ENCODE measurements at places on chromosomes 12 and 14.

GRCh38 chr14:92973261-92973797 lies 50.4 kb downstream of the CHGA start:
- H3K27me3 ChIP-seq = no peaks in the 10 kb centered on the region
- peak; percentile 41 for DNase-seq
- H3K36me3 ChIP-seq = peaks cover 56% of the 10 kb centered on the region
- H3K27ac ChIP-seq = no peak overlapping the region

- no peak overlapping the region for H3K27ac ChIP-seq
- H3K4me1 ChIP-seq = peaks cover 9% of the 10 kb centered on the region
- no peak overlapping the region for H3K4me3 ChIP-seq
- peaks cover 87% of the 10 kb centered on the region for H3K27me3 ChIP-seq
Measured at GRCh38 chr14:74245292-74245691, 6.0 kb downstream of the VSX2 start.

- no peaks in the 10 kb centered on the region for H3K27me3 ChIP-seq
- no peak for DNase-seq
- H3K4me3 ChIP-seq = no peak overlapping the region
- H3K36me3 ChIP-seq = no peaks in the 10 kb centered on the region
Measured at GRCh38 chr12:99053616-99054362, 408.7 kb downstream of the APAF1 start.

- peak; percentile 11 for DNase-seq
- no peaks in the 10 kb centered on the region for H3K27me3 ChIP-seq
- H3K4me1 ChIP-seq = no peaks in the 10 kb centered on the region
- no peaks in the 10 kb centered on the region for H3K36me3 ChIP-seq
- H3K4me3 ChIP-seq = no peak overlapping the region
Measured at GRCh38 chr12:132356691-132357622, 27.6 kb upstream of the GALNT9 start.

DNA sequence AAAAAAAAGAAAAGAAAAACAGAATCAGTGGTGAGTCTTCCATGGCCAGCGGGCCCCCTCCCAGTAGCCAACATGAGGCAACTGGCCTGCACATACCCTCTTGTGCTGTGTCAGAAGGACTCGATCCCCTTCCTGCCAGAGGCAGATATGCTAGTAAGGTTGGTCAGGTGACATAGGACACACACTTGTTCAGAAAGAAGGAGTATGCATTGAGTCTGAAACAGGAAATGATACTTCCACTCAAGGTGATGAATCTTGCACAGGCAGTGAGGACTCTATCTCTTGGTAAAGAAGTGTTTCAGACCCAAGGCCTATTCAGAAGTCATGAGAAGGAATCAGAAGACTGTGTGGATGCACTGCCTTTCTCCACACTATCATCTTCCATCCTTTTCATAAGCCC lies 269.7 kb upstream of the FAR2 start:
- no peaks in the 10 kb centered on the region for H3K36me3 ChIP-seq
- no peaks in the 10 kb centered on the region for H3K27me3 ChIP-seq
- DNase-seq = no peak

GRCh38 chr12:111444925-111445725 lies 39.4 kb downstream of the SH2B3 start:
- peak; percentile 91 for DNase-seq
- peaks cover 70% of the 10 kb centered on the region for H3K4me1 ChIP-seq
- H3K36me3 ChIP-seq = peaks cover 33% of the 10 kb centered on the region
- H3K27ac ChIP-seq = peak overlapping the region; percentile 88

DNA sequence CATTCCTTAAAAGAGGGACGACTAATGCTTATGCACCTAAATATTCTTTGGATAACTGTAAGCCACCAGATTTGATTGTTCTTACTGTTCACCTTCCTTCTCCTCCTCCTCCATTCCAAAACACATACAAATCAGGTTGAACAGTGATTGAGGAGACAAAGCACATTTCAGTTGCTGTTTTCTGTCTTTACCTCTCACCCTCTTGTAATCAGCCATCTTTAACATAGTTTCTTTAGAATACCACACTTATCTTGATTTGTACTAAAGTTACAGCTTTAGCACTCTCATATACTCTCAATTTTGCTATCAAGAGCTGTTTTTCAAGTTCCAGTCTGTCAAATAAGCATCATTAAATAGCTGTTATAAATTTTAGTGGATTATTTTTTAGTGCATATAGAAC lies 338.3 kb upstream of the RGS6 start:
- H3K27me3 ChIP-seq = no peaks in the 10 kb centered on the region
- H3K4me3 ChIP-seq = no peak overlapping the region
- no peak for DNase-seq
- H3K27ac ChIP-seq = no peak overlapping the region
- peaks cover 57% of the 10 kb centered on the region for H3K4me1 ChIP-seq

GRCh38 chr12:66531766-66532165 lies 147.1 kb downstream of the GRIP1 start:
- H3K27ac ChIP-seq = no peak overlapping the region
- H3K27me3 ChIP-seq = no peaks in the 10 kb centered on the region
- DNase-seq = no peak
- peaks cover 2% of the 10 kb centered on the region for H3K4me1 ChIP-seq
- no peak overlapping the region for H3K4me3 ChIP-seq

DNA sequence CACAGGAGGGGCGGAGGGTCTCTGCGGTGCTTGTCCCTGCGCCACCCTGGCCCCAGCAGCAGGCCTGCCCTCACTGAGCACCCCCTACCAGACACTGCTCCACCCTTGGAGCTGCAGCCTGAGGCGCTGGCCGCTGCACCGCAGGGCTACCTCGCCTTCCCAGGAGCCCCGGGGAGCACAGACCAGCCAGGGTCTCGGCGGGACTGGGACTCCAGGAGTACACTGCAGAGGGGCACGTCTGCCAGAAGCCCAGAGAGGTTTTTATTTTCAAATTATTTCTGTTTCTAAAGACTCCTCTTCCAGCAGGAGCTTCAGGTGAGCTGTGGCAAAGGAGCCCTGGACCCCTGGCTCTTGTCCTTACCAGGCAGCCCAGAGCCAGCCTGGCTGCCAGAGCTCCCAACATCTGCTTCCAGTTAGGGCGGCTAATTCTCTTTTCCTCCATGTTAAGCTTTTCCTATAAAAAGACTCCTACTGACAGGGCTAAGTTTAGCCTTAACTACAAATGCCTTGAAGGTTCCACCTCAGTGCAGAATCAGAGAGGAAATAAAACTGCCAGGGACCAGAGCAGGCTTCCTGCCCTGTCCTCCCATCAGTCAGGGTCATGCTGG lies 26.4 kb downstream of the DEGS2 start:
- H3K4me3 ChIP-seq = no peak overlapping the region
- peaks cover 23% of the 10 kb centered on the region for H3K36me3 ChIP-seq
- H3K27ac ChIP-seq = peak overlapping the region; percentile 49
- H3K4me1 ChIP-seq = no peaks in the 10 kb centered on the region

DNA sequence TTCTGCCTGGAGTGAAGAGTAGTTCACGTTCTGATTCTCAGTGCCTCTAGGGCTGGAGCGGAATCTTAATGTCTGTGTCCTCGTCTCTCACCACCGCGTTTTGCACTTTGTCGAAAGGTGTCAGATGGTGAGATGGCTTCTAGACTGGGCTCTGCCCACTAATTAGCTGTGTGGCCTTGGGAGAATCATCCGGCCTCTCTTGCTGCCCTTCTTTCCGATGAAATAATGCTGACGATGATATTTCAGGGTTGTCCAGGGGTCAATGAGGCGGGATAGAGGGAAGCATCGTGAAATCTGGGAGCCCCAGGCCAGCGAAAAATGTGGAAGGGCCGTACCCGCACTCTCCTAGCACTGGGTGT lies 811 bp upstream of the GALNT16 start:
- H3K27ac ChIP-seq = no peak overlapping the region
- H3K27me3 ChIP-seq = peaks cover 54% of the 10 kb centered on the region
- H3K4me1 ChIP-seq = peaks cover 1% of the 10 kb centered on the region
- no peak overlapping the region for H3K4me3 ChIP-seq
- H3K36me3 ChIP-seq = no peaks in the 10 kb centered on the region

GRCh38 chr12:8011331-8011730 lies 21.2 kb upstream of the FOXJ2 start:
- no peak for DNase-seq
- no peak overlapping the region for H3K4me3 ChIP-seq
- H3K27me3 ChIP-seq = peaks cover 10% of the 10 kb centered on the region
- no peaks in the 10 kb centered on the region for H3K36me3 ChIP-seq

DNA sequence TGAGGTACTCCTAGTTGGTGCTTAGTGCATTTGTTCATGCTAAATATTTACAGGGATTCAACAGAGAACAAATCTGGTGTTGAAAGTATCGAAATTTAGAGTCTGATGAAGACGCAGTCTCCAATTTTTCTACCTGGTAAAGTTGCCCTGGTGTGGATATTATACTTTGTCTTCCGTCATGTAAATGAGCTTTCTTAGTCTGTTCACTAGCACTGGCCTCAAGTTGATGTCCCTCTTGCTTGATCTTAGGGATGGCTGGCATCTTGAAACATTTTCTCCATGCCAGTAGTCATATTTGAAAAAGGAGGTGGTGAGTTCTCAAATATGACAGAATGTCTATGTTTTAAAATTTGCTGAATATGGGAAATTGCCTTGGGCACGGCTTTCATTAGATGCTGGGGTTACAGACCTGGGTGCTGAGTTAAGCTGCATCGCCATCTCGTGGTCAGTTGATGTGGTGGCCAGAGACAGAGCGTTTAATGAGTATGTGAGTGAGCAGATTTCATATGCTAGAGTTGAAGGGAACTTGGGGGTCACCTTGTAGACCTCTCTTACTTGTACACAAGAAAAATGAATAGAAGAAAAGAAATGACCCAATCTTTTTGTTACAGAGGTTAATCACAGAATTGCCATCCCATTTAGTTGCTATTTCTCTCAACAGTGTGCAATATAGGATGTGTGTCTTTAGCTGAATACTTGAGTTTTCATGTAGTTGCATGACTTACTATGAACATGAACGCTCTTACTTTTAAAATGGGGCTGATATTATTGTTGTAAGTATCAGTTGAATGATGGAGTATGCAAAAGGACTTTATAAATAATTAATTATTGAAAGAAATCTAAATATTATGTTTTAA lies 172.8 kb upstream of the DCN start:
- no peak overlapping the region for H3K27ac ChIP-seq
- H3K36me3 ChIP-seq = no peaks in the 10 kb centered on the region
- H3K27me3 ChIP-seq = peaks cover 16% of the 10 kb centered on the region
- peak; percentile 40 for DNase-seq
- no peak overlapping the region for H3K4me3 ChIP-seq
- H3K4me1 ChIP-seq = peaks cover 2% of the 10 kb centered on the region

- H3K4me1 ChIP-seq = peaks cover 5% of the 10 kb centered on the region
- H3K4me3 ChIP-seq = no peak overlapping the region
- DNase-seq = no peak
- peaks cover 9% of the 10 kb centered on the region for H3K36me3 ChIP-seq
- H3K27me3 ChIP-seq = no peaks in the 10 kb centered on the region
Measured at GRCh38 chr14:87971010-87971409, 22.0 kb downstream of the GALC start.

- H3K4me1 ChIP-seq = peaks cover 58% of the 10 kb centered on the region
- H3K36me3 ChIP-seq = peaks cover 9% of the 10 kb centered on the region
Measured at GRCh38 chr12:120247621-120248030, 17.9 kb downstream of the PXN start.

- H3K4me3 ChIP-seq = no peak overlapping the region
- H3K36me3 ChIP-seq = no peaks in the 10 kb centered on the region
- no peak for DNase-seq
- no peak overlapping the region for H3K27ac ChIP-seq
- H3K4me1 ChIP-seq = no peaks in the 10 kb centered on the region
Measured at GRCh38 chr12:103178366-103179080, 221.0 kb downstream of the ASCL1 start.

DNA sequence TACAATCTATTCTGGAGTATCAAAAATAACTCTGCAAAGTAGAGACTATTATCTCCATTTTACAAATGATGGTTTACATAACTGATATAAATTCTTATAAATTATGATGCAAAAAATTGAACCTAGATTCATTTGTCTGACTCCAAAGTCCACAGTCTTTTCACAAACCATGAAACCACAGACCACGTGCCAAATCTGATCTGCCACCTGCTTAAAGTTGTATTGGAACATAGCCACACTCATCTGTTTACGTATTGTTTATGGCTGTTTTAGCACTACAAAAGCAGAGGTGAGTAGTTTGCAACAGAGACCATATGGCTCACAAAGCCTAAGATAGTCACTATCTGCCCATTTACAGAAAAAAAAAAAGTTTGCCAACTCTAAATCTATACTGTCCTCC lies 105.3 kb downstream of the KCNH5 start:
- H3K36me3 ChIP-seq = no peaks in the 10 kb centered on the region
- H3K27me3 ChIP-seq = no peaks in the 10 kb centered on the region
- no peak overlapping the region for H3K4me3 ChIP-seq
- DNase-seq = no peak
- H3K27ac ChIP-seq = no peak overlapping the region
